Kidney (tissue), 22 donors: ENCODE measurements at places on chromosomes 2 and 18. TPM values are rescaled to one million over a fixed set of nuclear protein-coding genes. Genes with fewer than 3 reads are reported as not detected.
A peak's percentile ranks its signal among the peaks of the same experiment; 100 is the strongest.

Gene NPHP1
- total RNA-seq, result 11.8 TPM

Gene WDR75
- total RNA-seq, result 28.3 TPM

DNA sequence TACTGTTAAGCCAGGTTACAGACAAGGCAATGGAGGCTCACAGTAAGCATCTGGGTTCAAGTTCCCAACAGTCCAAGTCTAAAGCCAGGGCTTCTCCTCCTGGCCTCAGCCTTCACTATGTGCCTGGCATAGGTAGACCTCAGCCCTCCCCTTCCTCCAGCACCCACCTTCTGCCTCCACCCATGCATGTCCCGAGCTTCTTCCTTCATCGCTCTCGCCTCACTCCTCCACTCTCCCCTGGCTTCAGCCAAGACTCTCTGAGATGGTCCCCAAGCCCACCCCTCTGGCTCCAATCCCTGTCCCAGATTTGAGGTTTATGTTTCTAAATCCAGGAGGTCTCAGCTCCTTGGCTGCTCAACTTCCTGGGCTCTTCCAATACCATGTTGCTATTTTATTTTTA, 26.9 kb downstream of the CENPA start:
- no peak for DNase-seq

DNA sequence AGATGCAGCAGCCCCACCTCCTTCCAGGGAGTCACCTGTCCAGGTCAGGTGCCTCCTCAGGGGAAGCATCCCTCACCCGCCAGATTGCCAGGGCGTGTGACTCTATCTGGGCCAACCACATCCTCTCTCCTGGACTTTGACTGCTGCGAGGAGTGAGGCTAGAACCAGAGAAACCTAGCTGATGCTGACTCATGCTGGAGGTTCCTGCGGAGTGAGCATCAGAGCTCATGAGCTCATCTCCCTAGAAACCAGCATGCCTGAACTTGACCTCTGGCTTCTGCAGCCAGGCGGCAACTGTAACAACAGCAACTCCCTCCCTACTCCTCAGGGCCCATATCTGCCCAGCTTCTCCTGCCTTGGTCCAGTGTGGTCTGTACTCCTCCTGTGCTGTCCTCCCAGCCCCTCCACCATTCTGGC, 28.3 kb upstream of the NT5DC4 start:
- DNase-seq, result peak; percentile 69

Gene ABCG5
- not detected for total RNA-seq

Gene ANKRD23
- total RNA-seq, result 4.0 TPM

GRCh38 chr18:76461148-76461547, 33.9 kb downstream of the ZNF516 start:
- peak; percentile 26 for DNase-seq

Gene DPP4
- 74.8 TPM for total RNA-seq

DNA sequence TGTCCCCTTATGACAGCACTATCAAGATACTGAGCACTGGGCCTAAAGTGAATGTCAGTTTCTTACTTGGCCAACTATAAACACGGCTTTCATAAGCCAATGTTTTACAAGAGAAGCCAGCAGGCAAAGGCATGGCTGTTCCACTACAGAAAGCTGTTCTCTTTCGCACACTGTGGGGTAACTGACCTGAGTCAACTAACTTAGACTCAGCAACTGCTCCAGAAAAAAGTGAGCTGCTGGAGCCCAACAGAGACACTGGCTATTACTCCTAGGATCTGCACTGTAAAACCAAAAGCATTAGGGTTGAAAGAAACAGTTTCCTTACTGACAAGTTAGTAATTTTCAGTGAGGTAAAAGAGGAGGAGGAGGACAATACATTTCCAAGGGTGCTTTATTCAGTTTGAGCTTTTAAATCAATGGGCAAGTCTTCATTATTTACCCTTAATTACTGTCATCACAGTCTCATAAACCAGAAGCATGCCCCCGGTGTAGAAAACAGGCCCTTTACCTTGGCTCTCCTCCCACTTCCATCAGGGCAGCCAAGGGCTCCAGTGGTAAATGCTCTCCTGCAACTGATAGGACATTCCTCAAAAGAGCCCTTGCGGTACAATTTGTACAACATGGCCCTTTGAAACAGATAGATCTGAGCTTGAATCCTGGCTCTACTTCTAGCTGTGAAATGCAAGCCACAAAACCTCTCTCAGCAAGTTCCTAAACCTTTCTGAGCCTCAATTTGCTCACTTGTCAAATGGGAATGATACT, 275.7 kb downstream of the PDE11A start:
- DNase-seq, result no peak

DNA sequence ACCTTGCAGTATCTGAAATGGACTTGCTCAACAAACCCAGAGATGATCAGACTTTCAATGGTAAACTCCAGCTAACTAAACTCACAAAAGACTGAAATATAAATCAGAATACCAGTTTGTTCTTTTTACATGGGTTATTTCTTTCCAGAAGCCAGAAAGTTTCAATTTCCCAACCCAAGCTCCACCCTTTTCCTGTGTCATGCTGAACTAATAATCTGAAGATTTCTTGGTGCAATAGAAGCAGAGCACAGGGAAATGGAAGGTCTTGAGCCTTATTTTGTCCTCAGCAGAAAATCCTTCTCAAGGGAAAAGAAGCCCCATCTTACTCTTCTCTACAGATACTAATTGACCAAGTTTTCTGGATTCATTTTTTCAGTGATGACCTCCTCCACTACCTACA, 93.3 kb upstream of the PAPOLG start:
- no peak for DNase-seq

- DNase-seq, result no peak
Measured at GRCh38 chr2:96773922-96774321, 13.2 kb downstream of the CNNM4 start.

Gene KIF5C
- total RNA-seq, result 3.6 TPM

DNA sequence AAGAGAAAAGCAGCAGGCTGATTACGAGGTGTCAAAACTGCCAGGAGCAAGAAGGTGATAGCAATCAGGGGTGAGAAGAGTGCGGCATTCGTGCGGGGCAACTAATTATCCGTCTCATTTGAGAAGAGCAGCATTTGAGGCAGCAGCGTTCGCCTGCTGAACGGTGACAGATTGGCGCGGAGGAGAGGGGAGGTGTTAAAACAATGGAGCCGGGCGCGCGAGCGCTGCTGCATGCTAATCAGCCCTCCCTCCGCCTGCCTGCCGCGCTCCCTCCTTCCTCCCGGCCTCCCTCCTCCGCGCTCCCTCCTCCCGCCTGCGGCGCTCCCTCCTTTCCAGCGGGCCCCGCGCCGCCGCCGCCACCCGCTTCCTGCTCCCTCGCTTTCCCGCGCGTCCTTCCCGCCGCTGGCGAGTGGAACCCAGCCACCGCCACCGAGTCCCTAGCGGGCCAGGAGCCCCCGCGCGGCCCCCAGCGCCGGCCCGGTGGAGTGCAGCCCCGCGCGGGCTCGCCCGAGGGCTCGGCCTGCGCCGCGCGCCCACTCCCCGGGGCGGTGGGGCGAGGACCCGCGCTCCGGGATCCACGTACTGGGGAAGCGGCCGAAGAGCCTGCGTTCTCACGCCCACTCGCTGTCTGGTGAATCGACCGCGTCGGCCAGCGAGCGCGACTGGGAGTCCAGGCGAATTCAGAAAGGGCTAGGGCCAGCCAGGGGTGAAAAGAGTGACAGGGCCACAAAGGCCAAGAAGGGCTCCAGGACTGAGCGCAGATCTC, 69.5 kb upstream of the PSMD14 start:
- peak; percentile 71 for DNase-seq

DNA sequence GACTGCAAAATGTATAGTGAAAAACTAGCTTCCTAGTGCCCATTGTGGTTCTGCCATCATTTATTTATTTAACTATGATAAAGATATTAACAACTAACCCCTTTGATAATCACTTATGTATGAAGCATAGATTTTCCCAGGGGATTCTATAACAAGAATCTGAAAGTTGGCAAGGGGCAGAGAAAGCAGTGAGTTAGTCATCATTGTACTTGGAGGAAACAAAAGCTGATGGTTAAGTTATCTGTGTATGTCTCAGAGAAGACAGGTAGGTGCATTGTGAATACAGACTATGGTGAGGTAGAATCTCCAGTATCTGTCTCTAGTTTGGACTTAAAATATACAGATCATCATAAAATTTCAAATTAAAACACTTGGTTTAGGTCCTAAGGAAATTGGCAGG, 2159.1 kb upstream of the CELF4 start:
- DNase-seq, result no peak

DNA sequence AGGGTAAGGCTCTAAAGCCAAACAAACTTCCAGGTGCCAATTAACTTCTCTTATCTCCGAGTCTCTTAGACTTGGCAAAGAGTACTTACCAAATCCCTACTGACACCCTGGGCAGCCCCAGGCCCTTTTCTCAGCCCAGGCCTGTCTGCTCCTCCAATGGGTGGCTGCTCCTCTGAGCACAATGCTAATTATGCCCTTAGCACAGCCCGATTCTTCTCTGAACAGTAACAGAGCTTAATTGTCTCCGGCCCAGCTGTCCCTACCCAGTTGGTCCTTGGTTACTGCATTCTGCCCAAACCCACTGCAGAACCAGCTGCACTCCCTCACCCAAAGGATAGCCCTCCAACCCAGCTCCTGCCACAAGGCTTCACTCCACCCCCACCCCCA, 110.3 kb downstream of the SMAD7 start:
- DNase-seq, result no peak

Gene NEMP2
- total RNA-seq, result 5.2 TPM

Gene ATOH8
- total RNA-seq, result 11.2 TPM

Gene RIOK3
- total RNA-seq, result 64.9 TPM

DNA sequence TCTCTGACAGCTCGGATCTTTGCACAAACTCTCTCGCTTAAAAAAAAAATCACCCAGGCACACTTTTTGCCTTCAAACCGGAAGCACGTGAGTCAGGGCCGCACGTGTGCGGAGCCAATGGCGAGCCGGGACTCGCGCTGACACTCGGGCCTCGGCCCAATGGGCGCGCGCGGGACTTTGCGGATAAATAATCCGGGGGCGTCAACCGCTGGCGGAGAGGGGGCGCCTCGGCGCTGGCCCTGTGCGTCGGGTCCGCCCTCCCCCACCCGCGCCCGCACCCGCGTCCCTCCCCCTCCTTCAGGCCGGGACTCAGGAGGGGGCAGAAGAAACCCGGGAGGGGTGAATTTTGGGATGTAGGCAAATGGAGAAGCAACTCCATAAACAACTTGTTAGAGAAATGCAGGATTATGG, 319 bp upstream of the EN1 start:
- peak; percentile 59 for DNase-seq

- DNase-seq, result peak; percentile 18
Measured at GRCh38 chr2:177393203-177393755, 706 bp downstream of the AGPS start.

- no peak for DNase-seq
Measured at GRCh38 chr2:219109471-219109870, 48.8 kb upstream of the IHH start.

DNA sequence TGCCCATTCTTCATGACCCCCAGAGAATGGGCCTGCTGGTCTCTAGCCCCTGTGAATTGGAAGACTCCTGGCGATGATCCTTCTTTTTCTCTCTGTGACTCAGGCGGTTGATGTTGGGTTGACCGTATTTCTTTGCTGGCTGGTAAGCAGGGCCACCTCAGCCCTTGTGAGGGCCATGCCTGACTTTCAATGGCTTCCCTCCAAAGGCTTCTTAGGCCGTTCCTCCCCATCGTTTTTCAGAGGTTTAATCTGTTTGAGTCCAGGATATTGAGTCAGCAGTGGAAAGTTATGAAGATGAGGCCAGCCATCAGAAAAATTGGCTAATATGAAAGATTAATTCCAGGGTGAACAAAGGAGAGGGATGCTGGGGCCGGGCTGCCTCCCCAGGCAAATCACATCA, 13.6 kb downstream of the HPCAL1 start:
- DNase-seq, result no peak
